ENCODE measurements at places on chromosomes 12 and 14.

DNA sequence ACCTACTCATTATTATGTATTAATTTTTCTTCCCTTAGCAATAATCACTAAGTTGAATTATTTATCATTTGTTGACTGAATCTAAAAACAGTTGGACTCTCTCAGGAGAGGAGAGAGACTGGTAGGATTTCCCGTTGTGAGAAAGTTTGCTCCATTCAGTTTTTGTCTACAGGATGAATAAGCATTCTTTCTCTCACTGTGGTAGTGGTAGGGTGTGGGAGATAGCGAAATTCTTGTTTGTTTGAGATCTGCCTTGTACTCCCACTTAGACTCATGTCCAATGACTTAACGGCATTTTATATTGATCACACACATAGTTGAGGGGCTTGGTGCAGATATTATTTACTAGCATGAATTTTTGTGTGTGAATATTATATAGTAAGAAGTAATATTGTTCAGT, 421.0 kb upstream of the PDE3A start:
- no peak for DNase-seq

DNA sequence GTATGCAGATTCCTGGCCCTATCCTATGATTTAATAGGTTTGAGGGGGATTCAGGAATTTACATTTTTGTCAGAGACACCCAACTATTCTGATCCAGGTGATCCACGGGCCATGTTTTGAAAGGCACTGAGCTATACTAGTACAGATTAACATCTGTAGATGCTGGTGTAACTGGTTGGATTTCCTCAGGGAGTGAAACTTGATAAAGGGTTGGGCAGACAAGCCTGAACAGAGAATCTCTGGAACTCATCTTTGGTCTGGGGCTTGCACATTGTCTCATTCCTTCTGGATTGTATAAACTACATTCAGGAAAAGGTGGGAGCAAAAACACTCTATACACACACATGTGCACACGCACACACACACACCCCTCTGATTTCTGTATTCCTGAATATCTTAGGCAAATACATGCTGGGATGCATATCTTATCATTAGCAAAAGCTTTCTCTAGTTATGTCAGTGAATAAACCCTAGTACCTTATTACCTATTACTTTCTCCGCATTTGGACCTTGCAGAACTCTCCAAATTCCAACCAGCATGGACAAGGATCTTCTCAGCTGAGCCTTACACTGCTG, 104.6 kb downstream of the SLC38A1 start:
- DNase-seq = no peak

DNA sequence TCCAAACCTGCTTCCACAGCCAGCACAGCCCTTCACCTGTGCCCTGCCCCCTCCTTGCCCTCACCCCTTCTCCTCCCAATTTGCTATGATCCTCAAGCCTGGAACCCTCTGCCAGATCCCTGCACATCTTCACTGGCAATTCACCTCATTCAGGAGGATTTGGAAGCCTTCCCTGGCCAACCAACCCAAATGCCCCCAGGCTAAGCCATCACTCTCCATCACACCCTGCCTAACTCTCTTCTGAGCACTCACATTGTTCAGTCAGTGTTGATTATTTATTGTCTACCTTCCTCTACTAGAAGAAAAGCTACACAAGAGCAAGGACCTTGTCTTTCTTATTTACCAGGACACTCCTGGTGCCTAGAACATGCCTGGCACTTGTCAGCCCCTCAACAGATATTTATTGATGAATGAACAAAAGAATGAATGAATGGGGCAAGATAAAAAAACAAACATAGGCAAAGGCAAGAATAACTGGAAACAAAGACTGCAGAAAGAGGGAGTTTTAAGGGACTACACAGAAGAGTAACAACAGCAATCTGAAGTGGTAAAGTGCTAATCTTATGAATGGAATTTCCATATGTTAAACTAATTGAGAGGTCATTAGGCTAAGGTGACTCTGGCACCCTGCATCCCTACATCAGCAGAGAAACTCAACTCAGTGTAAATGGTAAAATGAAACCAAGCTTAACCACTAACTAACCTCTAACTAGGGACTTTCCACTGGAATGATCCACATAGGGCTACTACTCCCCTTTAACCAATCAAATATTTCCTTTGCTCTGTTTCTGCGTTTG, 33.4 kb downstream of the TMTC1 start:
- DNase-seq = no peak

GRCh38 chr12:86521870-86522269, 265.7 kb upstream of the MGAT4C start:
- no peak for DNase-seq

- DNase-seq = no peak
Measured at GRCh38 chr12:66714709-66715108, 35.8 kb upstream of the GRIP1 start.
